ENCODE measurements at places on chromosomes 7 and 10.

- DNase-seq = no peak
These were observed 37.7 kb upstream of the TOMM7 start for GRCh38 chr7:22860337-22860736.

DNA sequence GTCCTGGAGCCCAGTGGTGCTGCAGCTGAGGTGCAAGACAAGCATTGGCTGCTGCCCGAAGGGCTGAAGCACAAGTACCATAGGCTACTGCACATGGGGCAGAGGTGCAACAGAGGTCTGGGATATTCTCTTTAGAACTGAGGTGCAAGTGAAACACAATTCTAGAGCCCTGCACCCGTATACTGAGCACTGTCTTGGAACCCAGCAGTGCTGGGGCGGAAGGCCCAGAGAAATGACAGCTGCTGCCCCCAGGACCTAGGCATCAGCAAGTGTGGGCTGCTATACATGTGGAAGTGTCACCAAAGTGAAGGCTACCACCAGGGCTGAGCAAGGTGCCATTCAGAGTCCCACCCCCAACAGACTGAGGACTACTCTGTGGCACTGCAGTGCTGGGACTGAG lies 393.6 kb upstream of the STEAP1 start:
- no peak for DNase-seq

GRCh38 chr7:45443263-45443662 lies 130.9 kb upstream of the ADCY1 start:
- no peak for DNase-seq

DNA sequence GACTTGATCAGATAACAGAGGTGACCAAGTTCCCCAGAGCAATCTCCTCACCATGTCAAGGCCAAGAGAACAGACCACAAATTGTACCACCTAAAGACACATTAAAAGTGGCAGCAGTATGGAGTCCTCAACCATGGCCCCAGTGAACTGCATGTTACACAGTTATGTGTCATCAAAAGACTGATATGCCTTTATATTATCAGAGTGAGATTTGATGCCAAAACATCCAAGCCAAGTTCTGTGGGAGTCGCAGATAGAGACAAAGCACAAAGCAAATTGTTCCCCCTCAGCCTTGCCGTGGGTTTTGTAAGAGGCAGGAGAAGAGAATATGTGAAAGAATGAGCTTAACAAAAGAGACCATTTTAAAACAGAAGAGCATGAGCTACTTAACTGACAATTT lies 39.2 kb upstream of the TES start:
- no peak for DNase-seq

- no peak for DNase-seq
These were observed 38.3 kb downstream of the GPAM start for GRCh38 chr10:112145263-112145662.

GRCh38 chr10:126185676-126186447 lies 202.4 kb downstream of the ADAM12 start:
- no peak for DNase-seq

All from choroid plexus epithelial cell (primary cell).